WTC11 (cell line): ENCODE measurements at places on chromosomes 12 and 14.
A peak's percentile ranks its signal among the peaks of the same experiment; 100 is the strongest.

DNA sequence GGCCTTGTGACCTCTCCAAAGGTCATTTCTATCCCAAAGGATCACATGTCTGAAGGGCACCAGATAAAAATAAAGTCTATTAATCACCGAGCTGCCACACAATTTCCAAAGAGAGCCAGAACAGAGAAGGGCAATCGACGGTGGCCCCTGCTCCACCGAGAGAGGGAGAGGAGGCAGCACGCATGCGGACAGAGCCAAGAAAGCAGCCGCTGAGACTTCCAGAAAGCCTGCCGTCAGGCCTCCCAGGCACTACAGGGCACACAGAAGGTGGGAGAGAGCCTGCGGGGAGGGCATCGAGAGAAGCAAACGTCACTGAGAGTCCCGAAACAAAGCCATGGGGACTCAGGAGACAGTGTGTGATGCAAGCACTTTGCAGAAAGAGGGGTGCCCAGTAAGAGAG, 182.0 kb downstream of the DPF3 start:
- DNase-seq: no peak

DNA sequence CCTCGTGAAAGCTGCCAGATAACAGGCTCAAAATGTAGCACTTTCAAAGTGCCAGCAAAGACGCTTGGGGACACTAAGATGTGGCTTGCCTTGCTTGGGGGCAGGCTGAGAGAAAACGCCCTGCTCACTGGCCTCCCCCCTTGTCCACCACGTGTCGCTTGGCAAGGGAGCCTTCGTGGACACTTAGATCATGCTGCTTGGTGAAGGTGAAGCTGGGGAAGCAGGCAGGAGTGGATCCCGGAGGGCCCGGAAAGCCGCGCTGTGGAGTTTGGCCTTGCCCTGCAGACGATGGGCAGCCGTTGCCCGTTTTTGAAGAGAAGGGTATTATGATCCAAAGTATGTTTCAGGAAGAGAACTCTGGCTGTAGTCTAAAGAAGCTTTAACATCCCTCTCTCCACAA, 53.4 kb upstream of the BDKRB2 start:
- no peak for DNase-seq

DNA sequence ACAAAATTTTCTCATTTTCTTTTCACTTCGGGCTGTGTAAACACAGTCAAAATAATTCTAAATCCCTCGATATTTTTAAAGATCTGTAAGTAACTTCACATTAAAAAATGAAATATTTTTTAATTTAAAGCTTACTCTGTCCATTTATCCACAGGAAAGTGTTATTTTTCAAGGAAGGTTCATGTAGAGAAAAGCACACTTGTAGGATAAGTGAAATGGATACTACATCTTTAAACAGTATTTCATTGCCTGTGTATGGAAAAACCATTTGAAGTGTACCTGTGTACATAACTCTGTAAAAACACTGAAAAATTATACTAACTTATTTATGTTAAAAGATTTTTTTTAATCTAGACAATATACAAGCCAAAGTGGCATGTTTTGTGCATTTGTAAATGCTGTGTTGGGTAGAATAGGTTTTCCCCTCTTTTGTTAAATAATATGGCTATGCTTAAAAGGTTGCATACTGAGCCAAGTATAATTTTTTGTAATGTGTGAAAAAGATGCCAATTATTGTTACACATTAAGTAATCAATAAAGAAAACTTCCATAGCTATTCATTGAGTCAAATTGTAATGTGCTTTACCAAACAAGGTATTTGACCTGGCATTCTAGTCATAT, 4.8 kb downstream of the CDKN1B start:
- no peak for DNase-seq

GRCh38 chr12:5587711-5588121, 155.8 kb downstream of the NTF3 start:
- peak; percentile 42 for DNase-seq

- DNase-seq: no peak
Observed at GRCh38 chr12:4443616-4444015, 2.0 kb downstream of the FGF6 start.

GRCh38 chr12:113645183-113645582, 173.5 kb upstream of the LHX5 start:
- no peak for DNase-seq

GRCh38 chr12:124720004-124720680, 143.5 kb downstream of the SCARB1 start:
- no peak for DNase-seq

DNA sequence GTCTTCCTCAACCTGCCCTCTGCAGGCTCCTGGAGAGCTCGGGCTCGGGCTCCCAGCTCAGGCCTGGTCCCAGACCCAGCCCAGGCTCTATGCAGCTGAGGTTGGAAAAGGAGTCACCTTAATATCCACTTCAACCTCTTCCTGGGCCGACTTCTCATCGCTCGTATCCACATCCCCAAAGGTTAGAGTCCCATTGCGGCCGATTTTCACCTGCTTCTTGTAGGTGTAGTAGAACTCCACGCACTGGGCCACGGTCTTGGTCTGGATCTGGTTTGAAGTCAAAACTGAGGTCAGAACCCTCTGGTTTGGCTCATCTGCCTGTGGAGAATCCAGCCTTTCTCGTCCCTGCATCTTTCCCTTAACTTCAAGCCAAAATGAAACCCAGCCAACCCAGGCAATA, 8.4 kb upstream of the PNMA1 start:
- DNase-seq: no peak

GRCh38 chr12:52005903-52006703, 643 bp upstream of the TAMALIN start:
- peak; percentile 41 for DNase-seq

- no peak for DNase-seq
Observed at GRCh38 chr12:12817616-12818015, 4.5 kb downstream of the DDX47 start.

- no peak for DNase-seq
Observed at GRCh38 chr12:101714877-101715444, 17.5 kb downstream of the CHPT1 start.

GRCh38 chr14:35174342-35174741, 52.0 kb downstream of the PRORP start:
- DNase-seq: no peak

DNA sequence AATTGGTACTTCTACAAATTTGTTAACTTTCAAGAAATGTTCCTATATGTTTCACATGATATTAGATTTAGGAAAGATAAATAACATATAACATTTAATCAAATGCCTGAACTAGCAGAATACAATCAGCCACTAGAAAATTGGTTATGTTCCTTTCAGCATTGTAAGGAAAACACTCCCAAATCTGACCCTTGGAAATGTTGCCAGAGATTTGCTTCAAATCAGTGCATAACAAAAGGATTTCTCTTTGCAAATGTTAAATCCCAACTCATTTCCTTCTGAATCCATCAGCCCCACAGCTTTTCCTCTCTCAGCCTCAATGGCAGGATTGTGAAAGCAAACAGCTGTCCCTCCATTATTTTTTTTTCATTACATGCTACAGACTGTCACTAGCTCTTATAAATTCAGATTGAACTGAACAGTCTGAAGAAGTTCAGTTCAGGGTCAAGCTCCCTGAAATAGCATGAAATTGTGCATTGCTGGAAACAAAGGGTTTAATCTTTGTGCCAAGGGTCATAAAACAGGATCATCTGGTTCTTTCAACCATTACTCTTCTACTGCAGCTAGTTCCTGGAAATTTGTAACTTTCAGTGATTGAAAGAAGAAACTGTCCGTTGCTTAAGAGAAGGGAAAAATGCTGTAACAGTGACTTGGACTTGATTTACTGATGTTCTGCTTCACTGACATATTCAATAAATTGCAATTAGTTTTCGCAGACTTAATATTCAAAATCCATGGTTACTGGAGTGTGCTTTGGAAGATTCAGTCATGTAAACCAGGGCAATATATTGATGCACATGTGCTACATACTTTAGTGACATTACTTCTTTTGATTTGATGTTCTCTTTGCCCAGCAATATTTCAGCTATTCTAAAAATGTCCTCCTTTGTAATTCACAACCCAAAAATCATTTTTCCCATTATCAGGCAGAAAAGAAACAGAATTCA, 246.4 kb downstream of the RPL10L start:
- DNase-seq: no peak

GRCh38 chr12:125128439-125129178, 63.4 kb downstream of the AACS start:
- DNase-seq: no peak

DNA sequence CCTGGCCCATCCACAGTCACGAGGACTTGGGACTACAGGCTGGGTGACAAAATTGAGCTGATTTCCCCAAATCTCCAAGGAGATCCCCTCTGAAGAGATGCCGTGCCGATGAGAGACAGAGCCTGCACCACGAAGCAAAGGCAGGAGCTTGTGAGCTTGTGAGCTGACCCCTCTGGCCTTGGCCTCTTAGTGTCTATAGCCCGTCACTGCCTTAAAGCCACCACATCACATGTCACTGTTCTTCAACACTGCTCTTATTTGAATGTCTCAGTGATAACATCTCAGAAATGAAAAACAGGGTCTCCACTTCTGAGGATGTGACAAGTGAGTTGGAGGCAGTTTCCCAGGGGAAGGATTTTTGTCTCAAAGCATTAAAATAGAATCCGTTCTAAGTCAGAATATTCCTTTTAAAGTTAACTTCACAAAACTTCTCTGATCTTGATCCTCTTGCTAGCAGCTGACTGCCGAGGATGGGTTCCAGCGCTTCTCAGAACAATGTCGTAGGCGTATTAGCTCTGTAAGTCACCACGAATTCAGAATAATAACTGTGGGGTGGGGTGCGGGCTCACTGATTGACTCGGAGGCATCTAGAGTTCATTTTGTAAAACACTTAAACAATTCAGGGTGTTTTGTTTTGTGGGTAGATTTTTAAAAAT, 37.5 kb downstream of the CHST11 start:
- DNase-seq: no peak

DNA sequence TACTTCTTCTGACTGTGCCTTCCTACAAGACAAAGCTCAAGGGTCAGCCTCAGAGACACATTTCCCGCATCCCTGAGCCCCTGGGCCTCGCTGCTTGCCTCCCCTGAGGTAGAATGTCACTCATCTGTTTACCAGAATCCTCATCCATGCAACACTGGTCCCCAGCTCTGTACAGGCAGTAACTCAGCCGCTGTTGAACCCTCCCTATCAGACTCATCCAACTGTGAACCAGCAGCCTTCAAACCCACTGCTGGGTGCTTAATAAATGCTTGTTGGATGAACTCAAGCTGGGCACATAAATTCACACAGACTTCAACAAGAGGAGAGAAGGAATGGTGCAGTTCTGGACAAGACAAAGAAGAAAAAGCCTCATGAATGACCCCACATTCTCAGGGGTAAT, 6.1 kb downstream of the NT5DC3 start:
- no peak for DNase-seq
